CD8-positive, alpha-beta memory T cell (primary cell): ENCODE measurements at places on chromosomes 7 and 10.

DNA sequence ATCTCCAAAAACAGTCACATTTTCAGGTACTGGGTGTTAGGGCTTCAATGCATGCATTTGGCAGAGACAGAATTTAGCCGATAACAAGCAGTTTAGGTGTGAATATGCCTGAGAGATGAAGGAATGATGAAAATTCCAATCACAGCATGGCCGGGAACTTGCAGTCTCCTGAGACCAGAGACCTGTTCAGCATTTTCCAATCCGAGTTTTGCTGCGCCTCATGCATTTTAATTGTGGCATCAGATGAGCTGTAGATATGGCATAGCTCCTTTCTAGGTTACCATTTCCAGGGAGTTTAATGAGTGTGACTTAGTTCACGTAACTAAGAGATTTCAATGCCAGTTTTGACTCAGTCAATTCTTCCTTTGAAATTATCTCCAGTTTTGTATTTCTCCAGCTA, 14.5 kb upstream of the C1QL3 start:
- DNase-seq = no peak

- no peak for DNase-seq
Measured at GRCh38 chr10:109996225-109996624, 11.6 kb upstream of the ADD3 start.

DNA sequence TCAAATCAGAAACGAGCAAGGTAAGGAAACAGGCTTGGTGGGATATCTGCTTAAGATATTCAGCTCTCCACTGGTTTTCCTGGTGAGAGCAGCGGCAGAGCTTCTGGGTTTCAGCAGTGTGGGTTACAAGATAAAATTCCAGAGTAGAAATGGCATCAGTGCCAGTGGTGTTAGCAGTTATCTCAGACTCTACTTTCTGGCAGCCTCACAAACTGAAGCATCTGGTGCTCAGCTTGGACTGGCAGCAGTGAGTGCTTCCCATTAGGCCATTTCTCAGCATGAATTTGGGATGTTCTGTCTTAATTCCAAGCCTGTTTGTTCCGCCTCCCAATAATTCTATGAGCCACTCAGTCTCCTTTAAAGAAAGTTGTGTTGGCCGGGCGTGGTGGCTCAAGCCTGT, 6.9 kb upstream of the GSTO2 start:
- no peak for DNase-seq

- DNase-seq = no peak
Measured at GRCh38 chr7:98855610-98856422, 14.0 kb downstream of the TMEM130 start.

GRCh38 chr7:30144657-30145306, 10.0 kb downstream of the MTURN start:
- no peak for DNase-seq

DNA sequence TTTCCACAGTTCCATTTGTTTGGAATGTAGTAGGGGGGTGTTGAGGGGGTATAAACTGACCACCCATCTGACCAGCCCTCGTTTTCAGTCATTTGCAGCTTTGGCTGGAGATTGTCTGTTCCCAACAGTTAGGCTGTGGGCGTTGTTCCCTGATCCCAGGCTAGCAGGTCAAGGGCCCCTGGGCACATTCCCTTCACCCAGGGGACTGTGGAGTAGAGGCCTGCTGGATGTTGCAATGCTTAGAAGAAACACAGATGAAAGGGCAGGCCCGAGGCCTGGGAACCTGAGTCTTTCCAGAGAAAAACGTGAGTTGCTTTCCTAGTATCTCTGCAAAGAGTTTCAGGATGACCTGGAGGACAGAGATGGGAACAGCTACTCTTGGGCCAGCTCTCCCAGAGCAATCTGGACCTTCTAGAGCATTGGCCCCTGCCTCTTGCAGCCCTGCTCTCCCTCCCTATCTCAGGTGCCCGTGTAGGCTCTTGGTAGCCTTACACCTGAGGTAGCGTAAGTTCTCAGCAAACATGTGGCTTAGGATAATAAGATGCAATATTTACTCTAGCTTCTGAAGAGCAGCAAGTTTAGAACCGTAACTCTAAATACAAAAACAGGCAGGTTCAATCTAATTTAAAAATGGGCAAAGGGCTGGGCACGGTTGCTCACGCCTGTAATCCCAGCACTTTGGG, 99.4 kb upstream of the EFCAB10 start:
- no peak for DNase-seq

DNA sequence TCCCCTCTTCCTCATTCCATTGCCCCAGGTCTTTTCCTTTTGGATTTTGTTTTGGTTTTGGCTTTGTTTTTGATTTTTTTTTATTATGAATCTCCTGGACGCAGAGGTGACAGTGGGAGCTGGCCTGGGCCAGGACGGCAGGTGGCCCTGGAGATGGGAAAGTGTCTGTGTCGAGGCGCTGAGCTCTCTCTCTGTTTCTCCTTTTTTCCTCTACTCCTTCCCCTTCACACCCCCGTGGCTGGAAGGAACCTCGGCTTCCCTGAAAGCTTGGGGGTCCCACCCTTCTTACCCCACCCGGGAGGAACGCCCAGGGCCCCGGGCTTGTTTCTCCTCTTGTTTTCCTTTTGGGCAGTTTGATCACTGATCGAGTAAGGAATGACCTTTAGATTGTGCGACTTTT, 13.2 kb downstream of the TRIM8 start:
- DNase-seq = no peak

DNA sequence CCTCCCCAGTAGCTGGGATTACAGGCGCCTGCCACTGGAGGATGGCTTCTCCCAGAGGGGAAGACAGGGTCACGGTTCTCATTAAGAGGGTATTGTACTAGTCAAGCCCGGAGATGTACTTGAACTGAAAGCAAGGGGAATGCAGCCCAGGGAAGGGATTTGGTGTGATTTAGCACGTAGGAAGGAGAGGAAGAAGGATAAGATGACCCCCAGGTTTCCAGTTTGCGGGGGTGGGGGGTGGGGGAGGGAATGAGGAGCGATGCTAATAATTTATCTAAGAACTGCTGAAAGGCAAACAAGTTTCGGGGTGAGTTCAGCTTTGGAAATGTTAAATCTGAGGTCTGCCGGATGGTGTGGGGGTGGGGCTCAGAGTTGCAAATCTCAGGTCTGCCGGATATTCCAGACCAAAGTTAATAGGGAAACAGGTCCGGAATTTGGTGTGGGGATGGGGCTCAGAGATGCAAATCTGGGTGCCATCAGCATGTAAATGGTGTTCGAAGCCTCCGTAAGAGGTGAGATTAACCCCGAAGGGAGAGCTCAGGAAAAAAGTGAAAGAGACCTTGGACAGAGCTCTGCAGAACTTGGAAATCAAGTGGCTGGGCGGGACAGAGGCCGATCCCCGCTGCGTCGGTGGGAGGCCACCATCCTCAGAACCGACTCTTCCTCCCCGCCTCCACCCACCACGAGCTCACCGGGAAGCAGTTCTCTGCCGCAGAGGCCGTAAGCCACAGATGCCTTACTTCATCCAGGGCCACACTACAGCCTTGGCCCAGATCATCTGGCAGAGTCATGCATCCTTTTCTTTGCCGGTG, 1.6 kb upstream of the SEPHS1 start:
- DNase-seq = no peak

- DNase-seq = no peak
Measured at GRCh38 chr10:132880128-132880981, 62.0 kb downstream of the CFAP46 start.

DNA sequence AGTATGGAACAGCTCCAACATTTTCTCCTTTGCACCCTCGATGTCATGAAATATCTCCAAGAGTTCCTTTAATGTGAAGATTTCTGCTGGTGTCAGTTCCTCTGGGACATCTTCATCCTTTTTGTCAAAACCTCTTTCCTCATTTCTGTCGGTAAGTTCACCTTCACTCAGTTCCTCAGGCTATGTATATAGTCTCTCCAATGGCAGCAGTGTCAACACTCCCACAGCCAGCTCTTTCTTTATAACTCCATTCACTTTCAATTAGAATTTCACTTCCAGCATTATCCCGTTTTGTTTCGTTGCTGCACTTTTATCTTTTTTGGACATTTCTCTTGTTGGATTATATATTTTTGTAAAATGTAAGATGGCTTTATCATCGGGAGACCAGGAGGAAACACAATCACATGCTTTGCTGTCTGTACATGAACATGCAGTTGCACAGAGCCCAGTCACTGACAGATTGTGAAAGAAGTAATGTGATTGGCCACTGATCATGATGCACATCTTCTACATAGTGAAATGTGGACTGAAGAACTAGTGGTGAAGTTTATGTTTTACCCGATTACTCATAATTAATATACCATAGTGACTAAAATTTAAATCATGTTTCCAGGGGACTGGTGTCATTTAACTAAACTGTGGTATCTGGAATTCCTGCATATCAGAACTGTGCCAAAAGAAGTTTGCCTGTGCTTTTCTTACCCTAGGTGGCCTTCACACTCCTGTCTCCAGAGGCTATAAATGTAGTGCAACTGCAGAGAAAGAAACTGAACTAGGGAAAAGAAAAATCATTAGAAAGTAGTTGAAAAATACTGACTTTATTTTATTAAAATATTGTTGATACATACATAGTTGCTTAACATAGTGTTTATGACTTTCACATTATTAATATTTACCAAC, 289.6 kb downstream of the PPP1R3A start:
- no peak for DNase-seq

DNA sequence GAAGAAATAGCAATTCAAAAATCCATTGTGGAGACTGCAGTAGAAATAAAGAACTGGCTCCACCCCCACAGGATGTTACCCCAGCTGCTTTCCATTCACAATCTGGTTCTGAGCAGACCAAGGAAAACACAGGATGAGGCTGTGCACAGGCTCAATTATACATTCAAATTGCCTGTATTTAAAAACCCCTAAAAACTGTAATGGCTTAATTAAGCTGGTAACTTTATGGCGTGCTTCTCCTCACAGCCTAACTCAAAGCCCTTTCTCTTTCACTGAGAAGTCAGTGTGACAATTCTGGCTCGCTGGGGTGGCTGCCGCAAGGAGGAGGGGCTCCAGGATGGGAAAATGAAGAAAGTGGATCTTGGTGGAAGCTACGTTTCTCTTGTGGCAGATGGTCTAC, 1191.1 kb downstream of the SORCS1 start:
- DNase-seq = no peak

- DNase-seq = no peak
Measured at GRCh38 chr7:40714363-40715052, 579.7 kb downstream of the SUGCT start.

DNA sequence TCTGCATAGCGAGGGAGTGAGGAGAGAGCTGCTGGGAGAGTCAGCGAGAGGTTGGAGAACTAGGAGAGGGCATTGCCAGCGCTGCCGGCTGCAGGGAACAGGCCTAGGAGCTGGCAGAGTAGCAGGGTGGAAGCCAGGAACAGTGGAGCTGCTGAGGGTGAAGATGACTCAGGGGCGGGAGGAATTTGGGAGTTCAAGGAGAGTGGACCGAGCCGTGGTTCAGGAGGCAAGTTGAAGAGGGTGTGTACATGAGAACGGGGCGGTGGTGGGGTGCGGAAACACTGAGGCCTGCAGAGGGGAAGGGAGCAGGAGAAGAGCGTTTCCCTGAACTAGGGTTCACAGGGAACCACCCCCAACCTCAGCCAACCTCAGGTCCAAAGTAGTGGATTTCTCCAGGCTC, 31.5 kb downstream of the HIF1AN start:
- no peak for DNase-seq

DNA sequence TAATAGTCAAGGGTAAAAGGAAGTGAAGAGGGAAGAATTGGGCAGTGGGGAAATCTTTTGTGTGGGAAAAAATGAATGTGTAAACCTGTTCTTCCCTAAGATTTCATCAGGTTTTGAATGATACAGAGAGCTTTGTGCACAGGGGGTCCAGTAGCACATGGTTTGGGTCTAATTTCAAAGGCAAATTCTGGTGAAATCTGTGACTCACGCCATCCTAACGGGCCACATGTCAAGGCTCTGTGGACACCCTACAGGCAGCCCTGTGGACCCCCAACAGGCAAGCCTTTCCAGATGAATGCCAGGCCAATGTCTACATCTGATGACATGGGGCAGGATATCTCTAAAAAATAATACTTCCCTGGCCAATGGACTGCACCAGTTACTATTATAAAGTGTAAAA, 309.8 kb downstream of the PARD3 start:
- no peak for DNase-seq

DNA sequence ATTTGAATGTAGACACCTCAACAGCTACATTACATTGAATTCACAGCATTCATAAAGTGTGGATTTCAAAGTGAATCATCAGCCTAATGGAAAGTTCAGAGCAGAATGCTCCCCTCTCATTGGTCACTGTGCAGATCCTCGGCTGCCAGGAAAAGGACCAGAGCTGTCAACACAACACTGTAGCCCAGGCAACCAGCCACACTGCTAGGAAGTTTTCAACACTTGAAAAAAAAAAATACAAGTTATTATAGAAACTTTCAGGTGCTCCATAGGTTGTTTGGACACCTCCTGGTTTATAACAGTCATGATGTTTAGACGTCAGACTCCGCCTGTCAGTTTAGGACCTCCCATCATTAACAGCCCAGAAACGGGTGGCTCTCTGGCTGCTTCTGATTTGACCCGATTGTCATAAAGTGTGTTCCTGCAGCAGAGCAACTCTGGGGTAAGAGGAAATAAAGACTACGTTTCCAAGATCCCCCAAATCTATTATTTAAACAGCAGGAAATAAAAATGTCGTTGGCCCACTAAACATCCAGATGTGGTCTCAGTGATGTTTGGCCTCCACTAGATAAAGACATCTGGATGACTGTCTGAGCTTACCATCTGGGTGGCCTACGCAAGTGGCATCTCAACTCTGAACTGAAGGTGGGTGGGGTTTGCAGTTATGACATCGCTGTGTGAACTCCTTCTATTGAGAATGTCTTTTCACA, 117.4 kb downstream of the CABCOCO1 start:
- DNase-seq = no peak

- peak; percentile 27 for DNase-seq
Measured at GRCh38 chr7:22675917-22676343, 51.1 kb upstream of the IL6 start.

- DNase-seq = no peak
Measured at GRCh38 chr10:114851336-114851735, 29.8 kb downstream of the FHIP2A start.

GRCh38 chr10:69948261-69948660, 104.4 kb upstream of the MACROH2A2 start:
- no peak for DNase-seq

DNA sequence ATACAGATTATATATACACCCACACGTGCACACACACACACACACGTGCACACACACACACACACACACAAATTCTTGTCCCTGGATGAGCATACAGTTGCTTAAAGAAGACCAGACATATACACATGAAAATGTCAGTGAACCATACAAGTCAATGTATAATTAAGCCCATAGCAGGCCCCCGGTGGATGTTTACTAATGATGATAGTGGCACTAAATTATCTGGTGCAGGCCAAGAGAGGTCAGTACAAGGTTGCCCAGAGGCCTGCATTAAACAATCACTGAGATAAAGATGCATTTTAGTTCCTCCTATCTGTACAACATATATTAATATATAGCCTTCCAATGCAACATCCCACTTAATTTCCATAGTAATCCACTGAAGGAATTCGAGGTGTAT, 860.5 kb downstream of the LRMDA start:
- DNase-seq = no peak

DNA sequence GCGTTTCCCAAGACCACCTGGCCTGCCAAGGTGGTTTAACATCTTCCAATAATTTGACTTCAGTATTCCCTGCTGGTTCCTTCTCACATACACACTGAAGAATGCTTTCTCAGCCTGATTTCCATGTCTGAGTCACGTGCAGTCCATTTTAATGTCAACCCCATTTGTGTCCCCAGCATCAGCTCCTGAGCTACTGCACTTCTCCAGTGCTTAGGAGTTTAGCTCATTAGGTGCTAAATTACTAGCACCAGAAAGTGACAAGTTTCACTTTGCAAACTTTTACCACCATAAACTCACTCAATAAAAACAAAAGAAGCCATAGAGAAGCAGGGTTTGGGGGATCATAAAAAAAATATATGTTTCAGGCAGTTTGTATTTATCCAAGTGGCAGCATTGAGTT, 279.3 kb upstream of the SORCS1 start:
- no peak for DNase-seq
